ENCODE measurements at places on chromosomes 11 and 22. TPM values are rescaled to one million over a fixed set of nuclear protein-coding genes. Genes with fewer than 3 reads are reported as not detected.

DNA sequence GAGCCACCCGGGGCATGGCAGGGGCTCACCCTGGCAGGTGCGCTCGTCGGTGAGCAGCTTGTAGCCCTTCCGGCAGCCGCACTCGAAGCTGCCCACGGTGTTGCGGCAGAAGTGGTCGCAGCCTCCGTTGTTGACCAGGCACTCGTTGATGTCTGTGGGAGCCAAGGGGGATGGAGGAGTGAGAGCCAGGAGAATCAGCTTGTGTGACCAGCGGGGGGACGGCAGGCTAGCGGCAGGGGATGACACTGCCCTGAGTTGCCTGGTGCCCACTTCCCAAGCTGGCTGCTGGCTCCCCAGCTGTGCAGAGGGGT, 44.7 kb upstream of the TTLL12 start:
- DNase-seq: no peak

MYEOV gene
- not detected for total RNA-seq

GRCh38 chr11:36360826-36361415, 64.8 kb downstream of the PRR5L start:
- no peak for DNase-seq

GRCh38 chr11:15707971-15708370, 593.2 kb downstream of the INSC start:
- DNase-seq: no peak

GRCh38 chr11:15327786-15328231, 213.1 kb downstream of the INSC start:
- DNase-seq: peak; percentile 20

DNA sequence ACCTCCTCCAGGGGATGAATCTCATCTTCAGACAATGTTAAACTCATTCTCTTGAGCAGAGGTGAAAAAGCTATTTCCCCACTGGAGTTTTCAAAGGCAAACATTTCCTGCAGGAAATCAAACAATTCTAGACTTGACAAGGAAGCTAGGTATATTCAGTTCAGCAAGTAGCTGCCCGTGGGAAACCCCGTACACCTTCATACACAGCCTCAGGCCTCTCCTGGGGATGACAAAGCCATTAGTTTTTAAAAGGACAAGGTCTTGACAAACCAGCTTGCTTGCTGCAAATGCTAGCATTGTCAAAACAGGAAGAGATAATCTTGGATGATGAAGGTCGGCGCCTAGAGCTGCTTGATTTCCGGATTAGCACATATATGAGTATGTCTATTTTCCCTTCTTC, 1630.8 kb upstream of the TENM4 start:
- DNase-seq: no peak

GAS2 gene
- 0.85 TPM for total RNA-seq

GRCh38 chr11:104390651-104391050, 226.7 kb upstream of the PDGFD start:
- DNase-seq: no peak

DNA sequence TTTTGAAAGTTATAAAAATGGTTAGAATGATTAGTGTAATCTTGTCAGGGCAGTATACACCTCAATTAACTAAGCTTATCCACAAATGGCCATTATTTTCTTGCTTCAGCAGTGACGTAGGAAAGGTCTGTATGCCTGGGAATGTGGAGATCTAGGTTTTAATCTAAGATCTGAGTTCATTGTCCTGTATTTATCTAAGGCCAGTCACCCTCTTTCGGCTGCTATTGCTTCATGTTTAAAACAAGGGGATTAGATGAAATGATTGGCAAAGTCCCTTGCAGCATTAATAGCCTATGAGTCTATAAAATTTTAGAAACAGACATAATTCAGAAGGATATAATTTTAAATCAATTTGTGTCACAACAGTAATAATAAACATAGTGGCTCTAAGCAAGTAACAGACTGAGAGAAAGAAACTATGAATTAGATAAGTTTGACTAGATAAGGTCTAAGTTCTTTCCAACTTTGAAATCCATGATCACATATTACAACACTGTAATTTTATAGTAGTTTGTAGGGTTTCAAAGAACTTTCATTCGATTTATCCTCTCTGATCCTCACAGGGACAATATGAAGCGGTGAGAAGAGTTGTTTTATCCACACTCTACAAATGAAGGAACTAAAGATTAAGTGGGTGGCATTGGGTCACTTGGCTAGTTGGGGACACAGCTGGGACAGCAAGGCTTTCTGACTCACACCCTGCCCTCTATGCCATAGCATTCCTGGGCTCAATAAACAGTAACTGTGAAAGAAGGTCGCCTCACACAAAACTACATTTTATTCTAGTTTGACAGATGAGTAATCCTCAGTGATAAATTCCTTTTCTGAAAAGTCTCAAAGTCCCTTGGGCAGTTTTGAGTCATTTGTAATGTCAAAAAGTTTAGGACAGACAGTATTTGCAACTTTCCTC, 60.6 kb upstream of the RDX start:
- DNase-seq: no peak

GRCh38 chr11:88051396-88051795, 123.8 kb downstream of the RAB38 start:
- no peak for DNase-seq

DNA sequence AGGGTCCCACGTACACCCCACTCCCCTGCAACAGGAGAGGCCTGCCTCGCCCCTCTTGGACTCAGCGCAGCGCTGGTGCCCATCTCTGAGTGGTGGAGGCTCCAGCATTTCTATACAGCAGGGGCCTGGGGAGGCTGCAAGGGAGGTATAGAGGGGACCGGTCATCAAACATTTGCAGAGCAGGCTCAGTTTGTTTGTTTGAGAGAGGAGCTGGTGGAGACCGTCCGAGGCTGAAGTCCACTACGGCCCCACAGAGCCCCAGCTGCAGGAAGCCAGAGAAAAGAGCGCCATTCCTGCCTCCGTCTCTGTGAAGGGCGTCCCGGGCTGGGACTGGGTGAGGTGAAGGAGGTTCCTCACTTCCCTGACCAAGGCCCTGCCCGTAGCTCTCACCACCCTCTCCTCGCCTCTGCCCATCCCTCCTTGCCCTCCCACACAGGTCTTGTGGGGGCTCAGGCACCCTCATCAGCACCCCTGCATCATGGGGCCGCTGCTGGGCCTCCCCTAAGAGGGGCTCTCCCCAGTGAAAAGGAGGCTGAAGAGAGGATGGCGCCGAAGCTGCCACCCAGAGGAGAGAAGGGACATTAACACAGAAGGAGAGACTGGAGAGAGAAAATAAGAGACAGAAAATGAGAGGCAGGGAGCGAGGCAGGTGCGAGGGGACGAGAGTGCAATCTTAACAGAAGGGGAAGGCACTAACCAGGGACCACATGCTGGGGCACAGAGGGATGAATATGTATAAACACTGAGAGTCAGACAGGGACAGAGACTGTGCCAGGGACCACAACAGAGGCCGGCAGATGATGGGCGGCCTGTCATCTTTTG, 24.5 kb downstream of the RPUSD4 start:
- no peak for DNase-seq

- no peak for DNase-seq
Observed at GRCh38 chr11:119309953-119310681, 6.8 kb downstream of the MCAM start.

- DNase-seq: no peak
Observed at GRCh38 chr11:10374386-10374785, 69.5 kb downstream of the ADM start.

GRCh38 chr22:46900549-46900948, 138.1 kb downstream of the TBC1D22A start:
- no peak for DNase-seq

DNA sequence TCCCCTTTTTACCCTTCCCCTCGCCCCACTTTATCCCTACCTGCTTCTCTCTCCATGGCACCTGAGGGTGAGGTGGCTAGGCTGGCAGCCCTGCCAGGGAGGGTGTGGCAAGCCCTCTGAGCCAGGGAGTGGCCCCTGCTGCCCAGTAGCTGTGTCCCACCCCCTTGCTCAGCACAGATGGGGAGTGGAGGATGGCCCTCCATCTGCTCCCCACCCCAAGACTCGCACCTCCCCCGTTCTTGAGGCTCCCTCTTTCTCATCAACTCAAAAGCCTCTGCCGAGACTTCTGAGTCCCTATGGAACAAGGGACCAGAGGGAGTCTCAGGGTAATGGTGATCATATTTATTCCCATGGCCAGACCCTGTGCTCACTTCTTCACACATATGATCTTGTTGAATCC, 1.7 kb downstream of the TMEM151A start:
- DNase-seq: no peak

DNA sequence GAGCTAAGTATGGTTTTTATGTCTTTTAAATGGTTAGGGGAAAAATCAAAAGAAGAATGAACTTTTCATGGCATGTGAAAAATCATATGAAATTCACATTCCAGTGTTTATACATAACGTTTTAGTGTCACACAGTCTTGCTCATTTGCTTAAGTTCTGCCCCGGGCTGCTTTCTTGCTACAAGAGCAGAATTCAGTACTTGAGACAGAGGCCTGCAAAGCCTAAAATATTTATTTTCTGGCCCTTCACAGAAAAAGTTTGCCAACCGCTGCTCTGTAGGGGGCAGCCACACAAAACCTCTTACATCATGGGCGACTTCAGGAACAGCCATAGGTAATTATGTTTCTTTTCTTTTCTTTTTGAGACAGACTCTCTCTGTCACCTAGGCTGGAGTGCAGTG, 1.0 kb upstream of the ATG2A start:
- peak; percentile 21 for DNase-seq

THAP12 gene
- 49.2 TPM for total RNA-seq

PRG2 gene
- total RNA-seq: 1.8 TPM

CRYBB3 gene
- total RNA-seq: 0.43 TPM

CTTN gene
- 52.6 TPM for total RNA-seq

All from activated CD4-positive, alpha-beta memory T cell treated with anti-CD3 and anti-CD28 coated beads for 36 hours (primary cell).